Effector CD4-positive, alpha-beta T cell (primary cell): ENCODE measurements at places on chromosomes 2 and 18.

- no peak for DNase-seq
Observed at GRCh38 chr18:73787316-73787715, 360.3 kb downstream of the FBXO15 start.

DNA sequence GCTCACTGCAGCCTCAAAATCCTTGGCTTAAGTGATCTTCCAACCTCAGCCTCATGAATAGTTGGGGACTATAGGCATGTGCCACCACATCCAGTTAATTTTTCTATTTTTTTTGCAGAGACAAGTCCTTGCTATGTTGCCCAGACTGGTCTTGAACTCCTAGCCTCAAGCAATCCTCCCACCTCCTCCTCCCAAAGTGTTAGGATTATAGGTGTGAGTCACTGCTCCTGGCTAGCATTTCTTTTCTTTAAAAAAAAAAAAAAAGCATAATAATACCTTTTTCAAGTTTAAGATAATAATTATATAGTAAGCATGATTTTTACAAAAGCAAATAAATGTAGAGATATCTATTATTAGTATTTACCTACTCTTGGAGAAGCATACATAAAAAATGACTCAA is 36.1 kb downstream of the PPP4R1 start:
- no peak for DNase-seq

DNA sequence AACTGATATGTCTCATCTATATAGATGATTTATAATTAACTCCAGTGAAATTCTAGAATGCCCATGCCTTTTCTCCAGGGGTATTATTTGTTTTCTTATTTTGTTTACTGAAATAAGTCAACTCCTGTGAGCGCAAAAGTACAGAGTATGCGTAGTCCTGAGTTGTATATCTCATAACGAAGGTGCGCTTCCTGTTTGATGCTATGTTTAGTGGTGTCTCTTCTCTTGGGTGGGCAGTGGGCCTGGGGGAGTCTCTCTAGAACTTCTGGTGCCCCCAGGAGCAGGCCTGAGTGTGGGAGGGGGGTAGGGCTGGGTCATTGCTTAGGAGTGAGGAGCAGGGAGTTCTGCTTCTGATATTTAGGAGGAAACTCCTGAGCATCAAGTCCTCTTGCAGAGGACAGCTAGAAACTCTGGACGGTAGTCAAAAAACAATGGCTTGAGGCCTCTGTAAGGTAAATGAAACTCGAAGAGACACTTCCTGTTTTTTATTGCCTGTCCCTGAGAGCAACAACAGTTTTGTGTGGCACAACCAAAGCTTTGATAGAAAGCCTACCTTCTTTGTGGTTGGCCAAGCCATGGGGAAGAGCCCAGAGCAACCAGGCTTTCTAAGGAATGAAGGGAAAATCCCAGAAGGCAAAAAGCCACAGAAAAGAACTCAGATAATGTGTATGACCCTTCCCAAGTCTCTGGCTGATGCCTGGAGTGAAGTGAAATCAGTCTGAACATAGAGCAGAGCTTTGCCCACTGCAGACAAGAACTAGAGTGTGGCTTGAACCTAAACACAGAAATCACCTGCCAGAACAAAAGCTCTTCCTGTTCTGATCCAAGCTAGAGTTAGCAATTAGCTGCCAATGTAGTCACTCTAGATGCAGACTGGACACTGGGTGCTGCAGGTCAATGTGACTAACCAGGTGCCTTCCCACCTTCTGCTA is 8.5 kb upstream of the SP140L start:
- no peak for DNase-seq

DNA sequence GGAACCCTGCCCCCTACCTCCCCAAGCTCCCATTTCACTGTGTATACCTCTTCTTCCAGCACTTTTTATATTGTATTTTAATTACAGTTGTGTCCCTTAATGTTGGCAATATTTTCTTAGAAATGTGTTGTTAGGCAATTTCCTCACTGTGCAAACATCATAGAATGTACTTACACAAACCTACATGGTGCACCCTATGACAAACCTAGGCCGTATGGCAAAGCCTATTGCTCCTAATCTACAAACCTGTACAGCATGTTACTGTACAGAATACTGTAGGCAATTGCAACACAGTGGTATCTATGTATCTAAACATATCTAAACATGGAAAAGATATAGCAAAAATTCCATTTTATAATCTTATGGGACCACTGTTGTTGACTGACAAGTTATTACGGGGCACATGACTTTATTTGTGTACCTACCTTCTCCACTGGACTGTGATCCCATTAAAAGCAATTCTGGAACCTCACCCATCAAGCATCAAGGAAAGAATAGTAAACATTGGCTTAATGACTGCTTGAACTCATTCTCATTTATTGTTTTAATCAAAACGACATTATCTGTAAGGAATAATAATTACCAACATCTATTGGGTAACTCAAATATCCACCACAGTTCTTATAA is 1641.5 kb upstream of the ZEB2 start:
- DNase-seq, result no peak

DNA sequence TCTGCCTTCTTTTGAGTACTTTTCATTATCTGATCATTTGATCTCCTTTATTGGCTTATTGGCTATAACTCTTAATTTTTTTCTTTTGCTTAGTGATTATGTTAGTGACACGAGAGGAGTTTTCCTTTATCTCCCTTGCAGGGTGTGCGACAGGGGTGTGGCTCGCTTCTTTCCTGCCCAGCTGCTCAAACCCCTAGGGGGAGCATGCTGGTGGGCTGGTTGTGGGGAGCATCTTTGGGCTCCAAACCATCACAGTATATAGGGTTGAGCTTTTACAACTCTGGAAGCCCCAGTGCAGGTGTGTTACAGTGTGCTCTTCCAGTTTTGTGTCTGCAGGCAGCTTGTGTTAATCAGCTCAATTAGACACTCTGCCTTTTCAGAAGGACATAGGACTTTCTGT is 357.0 kb upstream of the TMEFF2 start:
- no peak for DNase-seq
